ENCODE measurements at places on chromosomes 1 and 21.

GRCh38 chr1:234398849-234399381, 25.7 kb downstream of the COA6 start:
- DNase-seq, result no peak

GRCh38 chr21:36288651-36289243, 31.2 kb upstream of the MORC3 start:
- DNase-seq, result no peak

DNA sequence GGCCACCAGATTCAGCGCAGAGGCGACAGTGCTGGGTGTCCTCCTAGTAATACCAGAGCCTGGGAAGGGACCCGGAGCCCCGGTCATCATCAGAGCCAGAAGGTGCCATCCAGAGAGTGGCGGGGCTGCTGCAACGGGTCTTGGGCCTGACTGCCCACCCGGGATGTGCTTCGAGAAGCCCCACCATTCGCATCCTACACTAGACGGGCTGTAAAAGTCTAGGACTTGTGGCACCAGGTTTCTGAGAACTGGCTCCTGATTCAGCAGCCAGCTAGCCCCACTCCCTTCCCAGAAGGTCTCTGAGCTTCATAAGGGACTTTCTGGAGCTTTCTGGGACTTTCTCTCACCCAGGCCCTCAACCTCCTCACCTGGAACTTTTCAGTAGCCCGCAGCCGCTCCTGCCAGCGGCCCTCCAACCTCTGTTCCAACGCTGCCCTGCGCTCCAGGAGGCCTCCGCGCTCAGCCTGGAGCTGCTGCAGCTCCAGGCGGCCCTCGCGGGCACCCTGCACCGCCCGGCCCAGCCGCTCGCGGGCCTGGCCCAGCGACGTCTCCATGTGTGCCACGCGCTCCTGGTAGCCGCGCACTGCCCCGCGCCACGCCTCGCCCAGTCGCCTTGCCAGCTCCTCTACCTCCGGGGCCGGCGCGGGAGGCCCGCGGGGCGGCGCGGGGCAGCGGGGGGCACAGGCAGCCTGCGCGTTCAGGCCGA, 940 bp downstream of the NES start:
- DNase-seq, result no peak

DNA sequence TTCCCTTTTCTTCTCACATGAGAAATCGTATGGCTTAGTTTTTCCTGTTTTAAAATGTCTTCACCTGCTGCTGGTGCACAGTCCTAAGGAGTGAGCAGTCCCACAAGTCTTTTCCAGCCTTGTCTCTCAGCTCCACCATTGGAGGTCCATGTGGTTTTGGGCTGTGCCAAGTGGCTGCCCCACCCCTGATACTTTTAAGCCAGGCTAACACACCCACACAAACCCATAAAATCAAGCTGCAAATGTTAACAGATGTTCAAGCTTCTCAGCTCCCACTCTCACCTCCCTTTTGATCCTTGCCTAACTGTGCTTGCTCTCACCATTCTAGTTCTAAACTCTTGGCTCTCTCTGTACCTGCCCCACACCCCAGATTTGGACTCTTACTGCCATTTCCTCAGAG, 74.5 kb upstream of the COL24A1 start:
- DNase-seq, result no peak

DNA sequence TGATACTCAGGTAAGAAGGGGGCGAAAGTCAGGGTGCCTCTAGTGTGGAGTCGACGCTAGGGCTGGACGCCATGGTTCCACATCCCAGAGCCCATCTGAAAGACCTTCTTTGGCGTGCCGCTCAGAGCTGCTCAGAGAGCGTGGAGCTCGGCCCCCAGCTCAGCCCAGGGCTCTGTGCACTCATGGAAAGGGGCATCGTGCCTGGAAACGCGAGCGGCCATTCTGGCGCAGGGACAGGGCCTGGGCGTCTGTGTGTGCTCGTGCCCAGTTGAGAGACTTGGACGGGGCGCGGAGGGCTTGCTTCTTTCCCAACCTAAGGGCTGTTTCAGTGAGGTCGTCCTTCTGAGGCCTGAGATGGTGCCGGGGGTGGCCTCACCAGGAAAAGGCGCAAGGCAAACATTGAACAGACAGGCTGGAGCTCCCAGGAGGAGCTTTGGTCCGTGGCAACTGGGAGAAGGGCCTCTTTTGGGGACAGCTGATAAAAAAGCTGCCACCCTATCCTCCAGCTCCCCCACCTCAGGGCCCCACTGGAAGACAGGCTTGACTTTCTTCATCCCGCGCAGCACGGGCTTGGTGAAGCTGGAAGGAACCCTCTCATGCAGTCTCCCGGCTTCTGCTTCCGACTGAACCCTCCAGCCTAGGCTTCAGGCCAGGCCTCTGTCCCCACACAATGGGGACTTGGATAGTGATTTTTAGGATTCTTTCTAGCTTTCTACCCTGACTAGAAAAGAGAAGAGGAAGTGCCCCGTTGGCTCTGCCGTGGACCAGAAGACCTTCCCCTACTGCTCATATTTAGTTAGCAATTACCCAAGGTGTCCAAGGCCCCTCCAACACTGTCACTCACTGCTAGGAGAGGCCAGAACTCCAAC, 77.1 kb downstream of the CD58 start:
- no peak for DNase-seq

DNA sequence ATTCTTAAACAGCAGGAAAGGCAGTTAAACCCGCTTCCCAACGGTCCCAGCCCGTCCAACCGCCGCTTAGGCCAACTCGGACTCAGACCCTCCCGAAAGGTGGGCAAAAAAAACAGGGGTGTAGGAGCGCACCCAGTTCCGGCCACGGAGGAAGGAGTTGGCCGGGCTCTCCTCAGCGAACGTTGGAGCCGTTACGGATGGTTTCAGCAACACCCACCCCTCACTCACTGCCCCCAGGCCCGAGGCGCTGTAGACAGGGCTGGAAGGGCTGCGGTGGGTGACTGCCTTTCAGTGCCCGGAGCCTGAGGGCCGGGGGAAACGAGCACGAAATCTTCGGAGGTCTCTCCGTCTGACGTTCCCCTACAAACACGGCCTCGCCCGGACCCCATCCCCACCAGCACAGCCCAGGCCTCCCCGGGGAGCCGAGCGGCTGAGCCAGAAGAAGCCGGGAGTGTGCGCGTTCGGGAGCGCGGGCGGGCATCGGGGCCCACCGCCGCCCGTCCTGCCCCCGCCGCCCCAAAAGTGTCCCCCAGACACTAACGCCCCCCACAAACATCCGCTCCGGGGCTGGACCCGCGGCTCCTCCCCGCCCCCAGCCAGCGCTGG, 1.3 kb downstream of the KDM5B start:
- no peak for DNase-seq

- no peak for DNase-seq
These were observed 51.1 kb downstream of the KCNH1 start for GRCh38 chr1:211082824-211083223.

DNA sequence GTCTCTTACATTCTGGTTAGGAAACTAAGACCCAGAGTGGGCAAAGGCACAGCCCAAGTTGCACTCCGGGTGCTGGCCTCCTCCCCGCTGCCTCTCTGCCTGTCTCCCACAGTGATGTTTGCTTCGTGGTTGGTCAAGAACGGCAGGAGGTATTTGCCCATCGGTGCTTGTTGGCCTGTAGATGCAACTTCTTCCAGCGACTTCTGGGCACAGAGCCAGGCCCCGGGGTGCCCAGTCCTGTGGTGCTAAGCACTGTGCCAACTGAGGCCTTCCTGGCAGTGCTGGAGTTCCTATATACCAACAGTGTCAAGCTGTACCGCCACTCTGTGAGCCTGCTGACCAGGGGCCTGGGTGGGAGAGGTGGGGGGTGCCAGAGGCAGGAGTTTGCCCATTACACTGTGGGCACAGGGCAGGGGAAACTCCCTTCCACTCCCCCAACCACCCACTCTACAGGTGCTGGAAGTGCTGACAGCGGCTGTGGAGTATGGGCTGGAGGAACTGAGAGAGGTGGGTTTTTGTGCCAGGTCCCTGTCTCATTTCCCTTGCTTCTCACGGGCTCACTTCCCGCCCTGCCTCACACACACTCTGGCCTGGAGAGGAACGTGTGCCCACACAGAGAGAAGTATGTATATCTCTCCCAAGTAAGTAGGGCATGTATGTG, 1.9 kb downstream of the BTBD19 start:
- no peak for DNase-seq

DNA sequence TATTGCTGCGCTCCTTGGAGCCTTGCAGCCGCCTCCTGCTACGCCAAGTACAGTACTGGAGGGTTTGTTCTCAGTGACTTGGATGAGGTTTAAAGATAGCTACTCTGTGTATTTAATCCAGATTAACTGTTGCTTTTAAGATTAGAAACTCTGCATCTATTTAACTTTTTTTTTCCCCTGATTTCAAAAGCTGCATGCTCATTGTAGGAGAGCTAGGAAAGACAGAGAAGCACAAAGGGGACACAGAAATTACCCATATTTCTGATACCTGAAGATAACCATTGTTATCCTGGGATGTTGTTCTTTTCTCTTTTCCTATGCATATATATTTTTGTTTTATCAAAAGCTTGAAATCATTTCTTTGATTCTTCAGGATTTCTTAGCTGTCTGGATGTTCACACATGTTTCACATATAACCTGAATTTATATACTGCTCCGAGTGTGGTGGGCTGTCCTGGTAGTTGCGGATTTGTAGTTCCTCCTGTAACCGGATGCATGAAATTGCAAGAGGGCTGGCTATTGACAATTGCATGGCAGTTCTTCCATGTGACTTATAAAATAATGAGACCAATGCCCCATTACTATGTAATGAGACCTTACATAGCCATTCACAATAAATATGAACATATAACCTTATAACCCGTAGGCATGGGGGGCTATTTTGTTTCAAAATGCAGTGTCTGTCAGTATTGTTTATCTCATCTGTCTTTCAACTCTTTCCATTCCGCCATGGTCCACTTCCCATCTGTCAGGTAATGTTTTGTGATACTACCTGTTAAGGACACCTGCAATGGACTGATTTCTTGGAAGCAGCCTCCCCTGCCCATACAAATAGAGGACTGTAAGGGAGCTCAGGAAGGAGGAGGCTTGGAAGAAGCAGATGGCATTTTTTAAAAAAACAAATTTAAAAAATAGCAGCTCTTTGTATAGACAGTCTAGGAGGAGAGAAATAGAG, 1.4 kb downstream of the RAVER2 start:
- no peak for DNase-seq

GRCh38 chr1:230230948-230231773, 164.1 kb downstream of the GALNT2 start:
- DNase-seq, result no peak

DNA sequence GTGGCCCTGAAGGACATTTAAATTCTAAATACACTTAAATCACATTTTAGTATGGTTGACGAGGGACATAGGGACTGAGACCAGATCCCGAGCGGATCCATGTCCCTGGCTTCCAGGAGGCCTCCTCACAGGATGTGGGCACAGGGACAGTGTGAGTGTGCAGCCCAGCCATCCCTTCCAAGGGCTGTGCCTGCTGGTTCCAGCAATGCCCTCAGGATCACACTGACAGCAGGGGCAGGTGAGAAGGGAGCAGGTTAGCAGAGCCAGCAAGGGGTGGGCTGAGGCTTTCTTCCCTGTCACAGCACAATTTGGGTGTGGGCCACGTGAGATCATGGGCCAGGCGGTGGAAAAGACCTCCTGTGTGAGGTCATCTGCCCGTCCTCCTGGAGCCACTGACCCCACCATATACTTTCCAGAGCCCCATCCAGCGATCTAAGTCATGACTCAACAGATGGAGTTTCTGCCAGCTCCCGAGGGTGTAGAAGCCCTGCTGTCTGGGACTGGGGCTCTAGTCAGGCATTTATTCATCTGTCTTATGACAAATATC, 37.0 kb upstream of the PRSS38 start:
- DNase-seq, result no peak

DNA sequence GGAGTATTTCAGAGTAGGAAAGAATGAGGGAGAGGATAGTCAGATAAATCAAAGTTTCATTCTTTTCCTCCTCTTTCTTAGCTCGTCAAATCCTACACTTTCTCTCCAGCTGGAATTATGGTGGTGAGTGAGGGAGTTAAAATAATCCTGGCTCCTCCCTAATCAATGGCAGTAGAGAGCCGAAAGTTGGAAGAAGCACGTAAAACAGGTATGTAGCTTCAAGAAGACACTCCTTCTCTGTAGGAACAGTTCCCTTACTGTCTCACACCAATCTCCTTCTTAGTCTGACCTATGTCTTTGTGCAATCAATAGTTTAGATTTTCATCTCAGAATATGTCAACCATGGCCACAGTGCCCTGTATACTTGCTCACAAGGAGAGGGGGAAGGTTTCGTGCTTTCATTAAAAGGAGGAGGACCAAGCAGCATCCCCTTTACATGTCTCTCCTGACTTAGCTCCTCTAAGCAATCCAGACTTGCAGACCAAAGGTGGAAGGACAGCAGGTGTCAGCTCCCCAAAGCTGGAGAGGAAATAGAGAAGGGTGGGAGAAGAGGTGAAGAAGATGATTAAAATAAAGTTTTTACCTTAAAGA, 878 bp downstream of the MINDY1 start:
- DNase-seq, result no peak

- DNase-seq, result no peak
These were observed 43.0 kb upstream of the ADAMTS1 start for GRCh38 chr21:26888256-26888655.

GRCh38 chr1:116470671-116471070, 97.6 kb downstream of the ATP1A1 start:
- no peak for DNase-seq

GRCh38 chr1:160646711-160647328, at the start of gene SLAMF1:
SLAMF1 (minus strand) TSS chr1:160647044; CDS start chr1:160646945, 99 bp downstream.
- DNase-seq, result no peak

GRCh38 chr1:82411605-82412004, 610.9 kb downstream of the ADGRL2 start:
- no peak for DNase-seq

DNA sequence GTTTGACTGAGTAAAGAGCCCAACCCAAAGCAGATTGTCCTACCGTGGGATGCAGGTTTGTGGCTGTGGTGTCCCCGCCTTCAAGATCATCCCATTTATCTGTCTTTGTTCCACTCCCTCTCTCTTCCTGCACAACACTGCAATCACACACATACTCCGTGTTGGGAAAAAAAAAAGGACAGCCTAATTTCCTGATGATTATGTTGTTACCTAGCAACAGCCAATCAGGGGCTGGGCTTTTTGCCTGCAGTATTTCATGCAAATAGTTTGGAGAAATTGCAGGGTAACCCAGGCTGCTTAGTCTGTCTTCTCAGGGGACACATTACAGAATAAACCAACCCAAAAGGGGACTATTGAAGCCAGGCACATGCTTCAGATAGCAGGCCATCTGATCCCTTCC, 38.3 kb downstream of the PHC2 start:
- DNase-seq, result no peak

- peak; percentile 21 for DNase-seq
These were observed 1.3 kb upstream of the SLC6A17 start for GRCh38 chr1:110148961-110149360.

GRCh38 chr1:92817986-92818764, 13.7 kb upstream of the RPL5 start:
- DNase-seq, result peak; percentile 28

DNA sequence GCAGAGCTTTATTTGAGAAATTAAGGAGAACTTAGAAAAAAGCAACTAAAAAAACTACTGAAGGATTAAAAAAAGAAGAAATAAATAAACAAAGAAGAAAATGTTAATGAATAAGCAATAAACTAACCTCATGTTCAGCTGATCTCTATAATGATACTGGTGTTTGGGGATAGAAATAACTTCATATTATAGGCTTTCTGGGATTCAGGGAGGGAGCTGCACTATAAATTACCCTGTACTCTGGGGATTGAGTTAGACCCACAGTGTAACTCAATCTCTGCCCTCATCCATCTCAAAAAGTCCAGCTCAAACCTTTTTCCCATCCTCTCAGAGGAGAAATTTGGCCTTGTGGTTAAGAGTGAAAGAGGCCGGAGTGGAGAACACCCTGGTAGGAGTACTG, 33.8 kb upstream of the CCN1 start:
- no peak for DNase-seq
